ENCODE measurements at places on chromosomes 4 and X. TPM values are rescaled to one million over a fixed set of nuclear protein-coding genes. Genes with fewer than 3 reads are reported as not detected.

DNA sequence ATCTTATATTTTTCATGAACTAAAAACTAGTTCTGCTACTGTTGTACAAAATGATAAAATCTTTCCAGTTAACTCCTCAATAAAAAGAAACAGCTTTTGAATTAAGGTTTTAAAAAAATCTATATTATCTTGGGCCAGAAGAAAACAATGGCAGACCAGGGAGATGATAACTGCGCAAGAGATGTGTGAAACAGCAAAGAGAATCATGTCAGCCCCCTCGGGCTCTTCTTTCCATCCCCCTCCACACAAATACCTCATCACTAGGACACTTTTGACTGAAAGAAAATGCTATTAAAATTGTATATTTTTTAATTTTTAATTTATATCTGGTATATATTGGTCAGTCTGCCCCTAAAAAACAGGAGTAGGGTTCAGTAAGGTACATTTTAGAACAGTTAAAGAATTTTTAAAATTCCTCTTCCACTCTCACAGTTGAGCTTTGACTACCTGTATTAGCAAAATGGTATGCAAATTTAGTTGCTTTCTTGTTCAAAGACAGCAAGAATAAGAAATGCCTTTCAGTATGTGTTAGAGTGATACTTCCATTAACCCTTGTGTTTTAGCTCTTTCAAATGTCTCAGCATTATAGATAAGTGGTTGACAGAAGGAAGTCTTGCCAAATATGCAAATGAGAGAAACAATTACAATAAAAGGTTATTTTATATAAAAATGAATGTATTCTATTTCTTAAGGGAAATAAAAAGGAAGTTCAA lies 36.4 kb upstream of the LCORL start:
- H3K27me3 ChIP-seq, result no peaks in the 10 kb centered on the region
- H3K36me3 ChIP-seq, result no peaks in the 10 kb centered on the region
- no peak overlapping the region for H3K4me3 ChIP-seq
- DNase-seq, result no peak
- no peaks in the 10 kb centered on the region for H3K4me1 ChIP-seq

Gene HEPH
- total RNA-seq, result 26.4 TPM

GRCh38 chrX:45009371-45010000 lies 136.5 kb downstream of the KDM6A start:
- H3K27ac ChIP-seq, result no peak overlapping the region
- H3K36me3 ChIP-seq, result no peaks in the 10 kb centered on the region
- DNase-seq, result no peak
- H3K27me3 ChIP-seq, result no peaks in the 10 kb centered on the region
- no peak overlapping the region for H3K4me3 ChIP-seq

DNA sequence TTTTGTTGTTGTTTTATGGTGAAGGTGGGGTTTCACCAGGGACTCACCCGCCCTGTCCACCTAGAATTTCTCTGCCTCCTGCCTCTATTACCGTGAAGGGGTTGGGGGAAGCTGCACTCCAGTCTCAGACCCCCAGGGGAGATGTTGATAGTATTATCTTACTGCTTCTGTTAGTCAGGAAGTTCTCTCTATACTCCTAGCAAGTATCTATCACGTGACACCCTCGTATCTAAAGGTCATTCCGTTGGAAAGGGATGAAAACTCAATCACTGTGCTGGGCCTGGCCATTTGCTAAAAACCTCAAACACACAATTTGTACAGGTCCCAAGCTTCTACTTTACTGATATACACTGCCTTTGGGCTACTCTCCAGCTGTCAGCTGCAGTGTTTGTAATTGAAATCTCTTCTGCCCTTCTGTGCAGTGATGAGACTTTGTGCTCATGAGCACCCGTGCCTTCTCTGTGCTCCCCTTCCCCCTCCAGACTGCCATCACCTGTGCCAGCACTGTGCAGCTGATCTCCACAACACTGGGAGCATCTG lies 188.5 kb upstream of the ANXA3 start:
- H3K27ac ChIP-seq, result no peak overlapping the region
- no peaks in the 10 kb centered on the region for H3K4me1 ChIP-seq
- H3K36me3 ChIP-seq, result no peaks in the 10 kb centered on the region
- DNase-seq, result no peak
- no peak overlapping the region for H3K4me3 ChIP-seq
- no peaks in the 10 kb centered on the region for H3K27me3 ChIP-seq

Gene IL9R
- total RNA-seq, result 0.23 TPM

Gene CYSLTR1
- 0.97 TPM for total RNA-seq

DNA sequence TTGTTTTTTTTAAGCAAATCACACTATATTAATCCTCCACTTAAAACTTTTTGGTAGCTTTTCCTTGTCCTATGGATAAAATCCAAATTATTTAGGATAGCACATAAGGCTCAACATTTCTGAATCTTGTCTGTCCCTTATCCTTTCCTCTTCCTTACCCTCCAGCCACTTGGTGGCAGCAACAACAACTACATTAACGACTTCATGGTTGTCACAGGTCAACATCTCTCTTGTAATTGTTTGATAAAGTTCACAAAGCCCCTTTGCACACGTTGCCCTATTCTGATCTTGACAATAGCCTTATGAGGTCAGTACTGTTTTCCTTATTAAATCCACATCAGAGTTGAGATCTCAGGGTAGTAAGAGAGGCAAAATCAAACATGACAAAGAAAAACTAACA lies 269.0 kb upstream of the PABPC4L start:
- H3K27me3 ChIP-seq, result no peaks in the 10 kb centered on the region
- no peak overlapping the region for H3K27ac ChIP-seq
- peak; percentile 11 for DNase-seq
- no peaks in the 10 kb centered on the region for H3K4me1 ChIP-seq
- H3K4me3 ChIP-seq, result no peak overlapping the region
- no peaks in the 10 kb centered on the region for H3K36me3 ChIP-seq

- H3K4me1 ChIP-seq, result no peaks in the 10 kb centered on the region
- no peak overlapping the region for H3K4me3 ChIP-seq
- H3K27ac ChIP-seq, result no peak overlapping the region
- H3K36me3 ChIP-seq, result no peaks in the 10 kb centered on the region
Observed at GRCh38 chr4:166518315-166518714, 645.3 kb downstream of the TLL1 start.

GRCh38 chr4:184451726-184452125 lies 22.6 kb downstream of the IRF2 start:
- peaks cover 6% of the 10 kb centered on the region for H3K4me1 ChIP-seq
- H3K4me3 ChIP-seq, result no peak overlapping the region
- no peak for DNase-seq

- no peaks in the 10 kb centered on the region for H3K4me1 ChIP-seq
- H3K27me3 ChIP-seq, result no peaks in the 10 kb centered on the region
- no peak overlapping the region for H3K4me3 ChIP-seq
- no peaks in the 10 kb centered on the region for H3K36me3 ChIP-seq
Observed at GRCh38 chr4:39933671-39934590, 43.8 kb downstream of the PDS5A start.

Gene GAR1
- total RNA-seq, result 3.2 TPM

DNA sequence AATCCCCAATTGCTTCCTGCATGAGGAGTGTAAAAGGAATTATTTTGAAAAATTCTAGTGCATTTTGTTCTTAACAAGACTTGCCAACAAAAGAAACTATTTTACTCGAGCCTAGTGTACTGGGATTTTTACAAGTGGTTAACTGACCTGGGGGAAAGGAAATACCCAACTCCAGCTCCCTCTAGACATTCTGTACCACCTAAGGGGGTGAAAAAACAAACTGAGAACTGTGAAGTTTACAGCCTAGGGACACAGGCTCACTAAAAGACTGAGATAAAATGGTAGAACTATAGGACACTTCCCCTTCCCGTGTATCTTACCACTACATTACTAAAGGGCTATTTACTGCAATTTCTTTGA lies 2.6 kb upstream of the ADH5 start:
- no peak for DNase-seq
- H3K27ac ChIP-seq, result peak overlapping the region; percentile 34
- no peaks in the 10 kb centered on the region for H3K27me3 ChIP-seq
- H3K36me3 ChIP-seq, result no peaks in the 10 kb centered on the region
- no peaks in the 10 kb centered on the region for H3K4me1 ChIP-seq
- H3K4me3 ChIP-seq, result no peak overlapping the region

DNA sequence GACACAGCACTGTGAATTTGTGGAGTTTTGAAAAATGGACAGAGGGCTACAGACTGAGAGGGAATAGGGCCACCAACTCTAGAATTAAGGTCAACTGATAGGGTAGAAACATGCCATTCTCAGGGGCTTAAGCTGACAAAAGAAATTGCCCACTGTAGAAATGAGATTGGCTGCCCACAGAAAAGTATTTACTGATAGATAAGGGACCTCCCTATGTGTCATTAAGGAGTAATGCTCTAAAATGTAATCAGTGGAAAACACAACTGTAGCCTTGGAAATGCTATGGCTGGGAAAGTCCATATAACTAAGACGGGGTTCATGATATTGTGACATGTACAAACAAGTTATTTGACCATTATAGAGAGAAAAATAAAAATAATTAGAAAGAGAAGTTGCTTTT lies 4.6 kb downstream of the RTL9 start:
- no peak for DNase-seq
- H3K36me3 ChIP-seq, result no peaks in the 10 kb centered on the region

Gene PALLD
- 252 TPM for total RNA-seq

Gene GUCY1A1
- 49.8 TPM for total RNA-seq

GRCh38 chr4:165461159-165461821 lies 82.5 kb downstream of the CPE start:
- H3K4me3 ChIP-seq, result no peak overlapping the region
- no peak for DNase-seq
- no peaks in the 10 kb centered on the region for H3K4me1 ChIP-seq
- no peaks in the 10 kb centered on the region for H3K36me3 ChIP-seq
- H3K27ac ChIP-seq, result peak overlapping the region; percentile 82

DNA sequence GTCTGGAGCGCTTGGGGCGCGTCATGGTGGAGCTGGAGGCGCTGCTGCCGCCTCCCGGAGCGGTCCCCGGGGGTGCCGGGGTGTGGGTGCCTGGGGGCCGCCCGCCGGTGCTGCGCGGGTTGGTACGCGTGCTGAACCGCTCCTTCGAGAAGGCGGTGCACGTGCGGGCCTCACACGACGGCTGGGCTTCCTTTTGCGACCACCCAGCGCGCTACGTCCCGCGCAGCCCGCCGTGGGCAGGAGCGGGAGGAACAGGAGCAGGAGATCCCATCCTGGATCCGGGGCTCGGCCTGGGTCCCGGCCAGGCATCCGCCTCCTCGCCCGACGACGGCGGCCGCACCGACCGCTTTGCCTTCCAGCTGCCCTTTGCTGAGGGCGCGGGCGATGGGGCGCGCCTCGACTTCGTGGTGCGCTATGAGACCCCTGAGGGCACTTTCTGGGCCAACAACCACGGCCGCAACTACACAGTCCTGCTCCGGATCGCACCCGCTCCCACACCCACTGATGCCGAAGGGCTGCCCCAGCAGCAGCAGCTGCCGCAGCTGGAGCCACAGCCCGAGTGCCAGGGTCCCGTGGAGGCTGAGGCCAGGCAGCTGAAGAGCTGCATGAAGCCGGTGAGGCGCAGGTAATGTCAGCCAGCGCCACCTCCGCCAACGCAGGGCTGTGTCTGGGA lies 792 bp downstream of the PPP1R3F start:
- peak overlapping the region; percentile 57 for H3K4me3 ChIP-seq
- no peaks in the 10 kb centered on the region for H3K27me3 ChIP-seq
- H3K4me1 ChIP-seq, result no peaks in the 10 kb centered on the region
- peak overlapping the region; percentile 89 for H3K27ac ChIP-seq
- no peaks in the 10 kb centered on the region for H3K36me3 ChIP-seq

GRCh38 chr4:139550724-139551429 lies 5.1 kb downstream of the SETD7 start:
- peak overlapping the region; percentile 21 for H3K27ac ChIP-seq
- no peaks in the 10 kb centered on the region for H3K27me3 ChIP-seq
- no peaks in the 10 kb centered on the region for H3K36me3 ChIP-seq
- H3K4me3 ChIP-seq, result no peak overlapping the region

GRCh38 chr4:76799140-76799539 lies 98.8 kb downstream of the SOWAHB start:
- H3K36me3 ChIP-seq, result no peaks in the 10 kb centered on the region
- H3K4me3 ChIP-seq, result no peak overlapping the region
- no peaks in the 10 kb centered on the region for H3K4me1 ChIP-seq
- H3K27ac ChIP-seq, result no peak overlapping the region

DNA sequence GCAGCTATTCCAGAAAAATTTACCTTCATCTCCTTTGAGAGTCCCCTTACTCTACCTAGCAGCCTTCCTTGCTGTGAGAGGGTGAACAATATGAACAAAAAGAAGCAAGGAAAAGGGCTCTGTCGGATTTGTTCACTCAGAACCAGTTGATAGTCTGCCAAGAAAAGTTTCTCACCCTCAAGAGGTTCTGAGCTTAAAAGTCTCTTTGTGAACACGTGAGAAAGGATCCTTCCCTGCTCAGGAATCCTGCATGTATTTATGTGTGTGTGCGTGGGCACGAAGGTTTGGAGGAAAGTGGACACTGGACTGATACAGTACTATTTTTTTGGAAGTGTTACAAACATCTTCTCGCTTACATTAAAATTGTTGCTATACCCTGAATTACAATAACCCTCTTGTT lies 178.6 kb upstream of the JADE1 start:
- no peak overlapping the region for H3K27ac ChIP-seq
- no peaks in the 10 kb centered on the region for H3K4me1 ChIP-seq
- DNase-seq, result no peak

Gene ASB9
- total RNA-seq, result 1.8 TPM

DNA sequence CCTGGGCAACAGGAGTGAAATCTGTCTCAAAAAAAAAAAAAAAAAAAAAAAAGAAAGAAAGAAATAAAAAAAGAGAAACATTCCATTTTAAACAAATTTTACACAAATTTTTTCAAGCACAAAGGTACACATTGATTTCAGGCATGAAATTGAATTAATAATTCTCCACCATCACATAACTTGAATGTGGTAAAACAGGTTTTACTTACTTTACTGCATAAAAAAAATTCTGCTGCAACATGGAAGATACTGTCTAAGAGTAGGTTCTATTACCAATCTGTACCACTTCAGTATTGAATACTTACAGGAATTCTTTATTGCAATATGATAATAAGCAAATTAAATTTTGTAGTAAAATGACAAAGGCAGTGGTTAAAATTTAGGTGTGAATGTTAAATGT lies 271.6 kb upstream of the ARSJ start:
- H3K36me3 ChIP-seq, result no peaks in the 10 kb centered on the region
- no peak overlapping the region for H3K4me3 ChIP-seq
- H3K4me1 ChIP-seq, result peaks cover 2% of the 10 kb centered on the region
- no peak for DNase-seq
- H3K27me3 ChIP-seq, result no peaks in the 10 kb centered on the region
- no peak overlapping the region for H3K27ac ChIP-seq

DNA sequence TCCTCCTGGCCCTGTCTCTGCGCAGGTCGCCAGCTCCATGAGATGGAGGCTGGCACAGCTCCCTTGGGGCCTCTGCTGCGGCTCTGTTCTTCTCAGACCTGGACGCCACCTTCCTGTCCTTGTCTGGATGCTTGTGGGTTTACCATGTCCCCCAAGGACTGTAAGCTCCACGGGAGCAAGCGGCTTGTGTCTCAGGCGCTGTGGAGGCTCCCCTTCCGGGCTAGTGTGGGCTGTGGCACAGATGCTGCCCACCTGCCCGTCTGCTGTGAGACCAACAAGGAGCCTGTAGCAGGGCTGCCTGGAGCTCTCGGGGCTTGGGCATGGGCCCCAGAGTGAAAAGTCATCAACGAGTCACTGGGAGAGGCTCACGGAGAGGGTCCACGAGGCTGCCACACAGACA lies 25.2 kb downstream of the NAT8L start:
- no peak for DNase-seq
- no peaks in the 10 kb centered on the region for H3K27me3 ChIP-seq
- no peaks in the 10 kb centered on the region for H3K4me1 ChIP-seq
